Stimulated activated CD4-positive, alpha-beta T cell treated with anti-CD3 and anti-CD28 coated beads, Interleukin-12 subunit alpha, Interleukin-12 subunit beta, amount 100 ng/mL, for 4 hours (primary cell): ENCODE measurements at places on chromosomes 16 and 17.

- no peak for DNase-seq
Observed at GRCh38 chr16:57892447-57893096, 78.4 kb downstream of the CNGB1 start.

DNA sequence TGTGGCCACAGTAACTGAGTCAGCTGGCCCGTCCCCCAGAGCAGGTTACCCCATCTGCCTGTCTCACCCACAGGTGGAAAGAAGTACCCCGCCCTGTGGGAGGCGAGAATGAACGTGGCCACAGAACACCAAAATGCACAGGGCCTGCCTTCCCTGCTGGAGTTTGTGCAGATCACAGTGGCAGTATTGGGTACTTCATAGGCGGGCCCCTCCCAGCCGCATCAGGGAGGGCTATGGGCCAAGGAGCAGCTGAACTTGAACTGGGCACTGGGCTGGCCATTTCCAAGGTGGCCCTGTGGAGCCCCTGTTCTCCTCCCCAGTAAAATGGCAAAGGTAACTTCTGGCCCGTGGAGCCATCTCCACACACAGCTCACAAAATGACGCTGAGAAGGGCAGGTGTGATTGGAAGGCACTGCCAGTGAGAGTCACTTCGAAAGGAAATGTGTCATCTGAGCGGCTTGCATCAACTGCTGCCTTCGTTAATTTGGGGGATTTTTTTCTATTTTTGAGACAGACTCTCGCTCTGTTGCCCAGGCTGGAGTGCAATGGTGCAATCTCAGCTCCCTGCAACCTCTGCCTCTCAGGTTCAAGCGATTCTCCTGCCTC lies 162.9 kb downstream of the ENGASE start:
- DNase-seq: no peak

DNA sequence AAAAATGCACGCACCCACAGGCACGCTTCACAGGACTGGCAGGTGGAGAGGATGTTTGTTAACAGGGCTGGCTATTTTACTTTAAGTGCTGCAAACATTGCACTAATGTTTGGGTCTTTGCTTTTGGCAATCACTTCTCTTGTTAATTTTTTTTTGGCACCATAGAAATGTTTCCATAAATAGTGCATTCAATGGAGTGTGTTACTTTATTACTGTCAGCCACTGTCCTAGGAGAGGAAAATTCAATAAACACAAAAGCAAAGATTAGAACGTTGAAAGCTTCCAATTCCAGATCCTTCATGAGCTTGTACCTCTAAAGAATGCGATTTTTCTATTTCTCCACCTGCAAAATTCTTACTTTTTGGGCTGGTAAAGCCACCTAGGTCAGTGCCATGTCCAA lies 743.5 kb downstream of the WWOX start:
- DNase-seq: no peak

DNA sequence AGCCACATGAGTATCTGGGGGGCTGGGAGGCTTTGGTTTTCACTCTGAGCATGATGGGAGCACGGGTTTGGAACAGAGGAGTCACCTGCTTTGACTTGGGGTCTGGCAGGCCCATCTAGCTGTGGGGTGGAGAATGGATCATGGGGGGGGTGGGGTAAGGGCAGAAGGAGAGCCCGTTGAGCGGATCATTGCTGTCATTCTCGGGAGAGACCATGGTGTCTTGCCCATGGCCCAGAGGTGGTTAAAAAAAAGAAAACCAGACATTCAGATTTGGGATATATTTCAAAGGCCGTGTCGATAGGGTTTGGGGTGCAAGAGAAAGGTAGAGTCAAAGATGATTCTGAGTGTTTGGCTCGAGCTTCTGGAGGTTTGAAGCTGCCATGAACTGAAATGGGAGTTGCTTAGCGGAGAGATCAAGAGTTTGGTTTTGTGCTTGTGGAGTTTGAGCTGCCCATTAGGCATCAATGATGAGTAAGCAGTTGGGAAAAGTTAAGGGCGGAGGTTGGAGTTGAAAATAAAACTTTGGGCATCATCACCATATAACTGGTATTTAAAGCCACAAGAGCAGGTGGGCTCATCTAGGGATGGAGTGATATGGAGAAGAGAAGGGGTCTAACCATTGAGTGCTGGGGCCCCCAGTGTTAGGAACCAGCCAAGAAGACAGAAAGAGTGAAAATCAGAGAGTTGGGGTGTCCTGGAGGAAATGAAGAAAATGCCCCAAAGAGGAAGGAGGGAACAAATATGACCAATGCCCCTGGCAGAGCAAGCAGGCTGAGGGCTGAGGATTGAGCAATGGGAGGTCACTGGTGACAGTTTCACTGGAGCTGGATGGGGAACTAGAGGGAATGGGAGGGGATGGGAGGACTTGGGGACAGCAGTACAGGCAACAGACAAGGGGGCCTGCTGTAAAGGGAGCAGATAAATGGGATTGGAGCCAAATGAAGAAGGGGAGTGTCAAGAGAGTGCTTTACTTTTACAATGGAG lies 1.9 kb downstream of the NOD2 start:
- no peak for DNase-seq

DNA sequence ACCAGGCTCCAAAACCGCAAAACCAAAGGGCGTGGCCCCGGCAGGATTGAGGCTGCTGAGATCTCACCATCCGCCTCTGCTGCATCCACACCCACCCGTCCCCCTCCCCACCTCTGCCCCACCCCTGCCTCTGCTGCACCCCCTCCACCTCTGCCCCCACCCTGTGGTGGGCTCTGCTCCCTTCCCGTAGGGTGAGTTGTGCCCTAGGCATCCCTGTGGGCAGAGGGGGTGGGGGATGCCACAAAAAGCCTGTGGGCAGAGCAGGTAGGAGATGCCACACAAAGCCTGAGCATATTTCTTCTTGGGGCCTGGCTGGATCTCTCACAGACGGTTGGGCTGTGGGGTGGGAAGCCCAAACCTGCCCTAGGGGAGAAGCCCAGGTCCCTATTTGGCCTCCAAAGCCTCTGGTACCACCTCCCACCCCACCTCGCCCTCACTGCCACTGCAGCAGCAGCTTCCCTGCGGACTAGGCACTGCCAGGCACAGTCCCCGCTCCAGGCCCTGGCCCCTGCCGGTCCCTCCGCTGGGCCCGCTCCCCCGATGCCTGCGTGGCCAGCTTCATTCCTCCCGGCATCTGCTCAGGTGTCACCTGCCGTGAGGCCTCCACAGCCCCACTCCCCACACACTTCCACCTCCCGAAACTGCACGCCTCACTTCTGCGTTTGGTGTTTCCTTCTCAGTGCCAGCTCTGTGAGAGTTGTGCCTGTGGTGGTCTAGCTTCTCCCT lies 11.3 kb upstream of the PABPN1L start:
- DNase-seq: no peak

DNA sequence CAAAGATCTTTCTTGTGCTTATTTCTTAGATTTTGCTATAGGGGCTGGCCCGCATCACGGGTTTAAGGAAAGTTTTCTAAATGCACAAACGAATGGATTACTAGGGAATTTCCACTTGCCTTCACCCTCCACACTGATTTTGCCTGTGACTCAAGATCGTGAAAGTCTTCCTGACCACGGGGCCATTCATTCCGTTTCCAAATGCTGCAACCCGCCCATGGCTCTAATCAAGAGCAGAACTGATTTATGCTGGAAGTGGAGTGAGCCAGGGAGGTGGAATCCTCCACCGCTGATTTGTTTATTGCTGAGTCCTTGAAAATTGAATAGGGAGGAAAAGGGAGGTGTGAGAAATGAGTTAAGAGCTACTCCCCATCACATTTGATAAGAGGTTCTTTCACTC lies 52.4 kb downstream of the CA10 start:
- no peak for DNase-seq

DNA sequence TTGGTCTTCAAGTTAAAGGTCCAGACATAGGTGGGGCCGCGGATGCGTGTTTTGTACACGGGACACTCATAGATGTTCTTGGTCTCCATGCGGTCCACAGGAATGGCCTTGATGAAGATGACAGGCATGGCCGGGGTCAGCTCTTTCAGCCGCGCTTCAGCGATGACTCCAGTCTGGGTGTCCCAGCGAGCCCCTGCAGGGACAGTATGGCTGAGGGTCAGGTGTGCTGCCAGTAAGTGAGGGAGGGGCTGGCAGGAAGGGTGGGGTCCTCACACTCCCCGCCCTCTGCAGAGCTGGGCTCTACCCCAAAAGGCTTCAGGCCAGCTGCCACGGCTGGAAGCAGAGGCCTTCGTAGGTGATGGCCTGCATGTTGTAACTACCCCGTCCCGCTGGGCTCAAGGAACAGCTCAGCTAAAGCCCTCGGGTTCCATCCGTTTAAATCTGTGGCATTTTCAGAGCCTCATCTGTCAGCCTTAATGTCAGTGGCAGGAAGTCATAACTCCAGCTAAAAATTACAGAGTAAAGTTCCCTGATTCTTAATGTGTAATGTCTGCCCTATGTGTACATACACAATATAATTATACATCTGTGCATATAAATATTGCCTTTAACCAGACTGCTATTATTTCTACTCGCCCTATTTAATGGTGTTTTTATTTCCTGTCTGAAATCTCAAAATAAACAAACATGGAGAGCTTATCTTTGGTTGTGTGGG lies 45.7 kb downstream of the PGS1 start:
- DNase-seq: no peak

- peak; percentile 33 for DNase-seq
Observed at GRCh38 chr17:2023692-2024571, 1.2 kb downstream of the RTN4RL1 start.

- peak; percentile 16 for DNase-seq
Observed at GRCh38 chr17:78890498-78890897, 12.5 kb downstream of the CEP295NL start.

DNA sequence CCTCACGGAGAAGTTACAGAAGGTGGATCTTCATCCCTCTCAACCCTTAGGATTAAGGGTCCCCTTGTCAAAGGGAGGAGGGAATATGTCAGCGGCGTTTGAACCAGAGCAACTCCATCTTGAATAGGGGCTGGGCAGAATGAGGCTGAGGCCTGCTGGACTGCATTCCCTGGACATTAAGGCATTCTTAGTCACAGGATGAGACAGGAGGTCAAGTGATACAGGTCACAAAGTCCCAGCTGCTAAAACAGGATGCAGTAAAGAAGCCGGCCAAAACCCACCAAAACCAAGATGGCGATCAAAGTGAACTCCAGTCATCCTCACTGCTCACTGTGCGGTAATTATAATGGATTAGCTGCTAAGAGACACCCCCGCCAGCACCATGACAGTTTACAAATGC lies 36.7 kb downstream of the RBFOX3 start:
- no peak for DNase-seq

GRCh38 chr17:39640591-39641031 lies 3.7 kb downstream of the STARD3 start:
- DNase-seq: no peak
